Sciatic nerve (tissue), 2 donors: ENCODE measurements at places on chromosomes 4 and X.
A peak's percentile ranks its signal among the peaks of the same experiment; 100 is the strongest.

DNA sequence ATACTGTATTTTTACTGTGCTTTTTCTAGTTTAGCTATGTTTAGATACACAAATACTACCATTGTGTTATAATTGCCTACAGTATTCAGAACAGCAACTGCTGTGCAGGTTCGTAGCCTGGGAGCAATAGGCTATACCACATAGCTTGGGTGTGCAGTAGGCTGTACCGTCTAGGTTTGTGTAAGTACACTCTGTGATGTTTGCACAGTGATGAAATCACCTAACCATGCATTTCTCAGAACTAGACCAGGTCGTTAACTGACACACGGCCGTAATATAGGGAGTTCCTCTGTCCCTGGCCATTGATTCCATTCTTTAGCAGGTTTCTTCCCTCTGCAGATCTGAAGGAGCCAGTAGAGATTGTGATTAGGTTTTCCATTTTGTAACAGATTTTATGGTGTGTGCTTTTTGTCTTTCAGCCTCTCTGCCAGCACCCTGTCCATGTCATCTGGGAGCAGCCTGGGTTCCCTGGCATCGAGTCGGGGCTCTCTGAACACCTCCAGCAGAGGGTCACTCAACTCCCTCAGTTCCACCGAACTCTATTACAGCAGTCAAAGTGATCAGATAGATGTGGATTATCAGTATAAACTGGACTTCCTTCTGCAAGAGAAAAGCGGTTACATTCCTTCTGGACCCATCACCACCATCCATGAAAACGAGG, 59.5 kb downstream of the CLDN22 start:
- DNase-seq = no peak

GRCh38 chrX:65671966-65672365, 4.5 kb downstream of the MSN start:
- DNase-seq = no peak

- DNase-seq = no peak
Measured at GRCh38 chr4:24143741-24144140, 253.9 kb upstream of the PPARGC1A start.

GRCh38 chrX:63758011-63758410, 27.0 kb downstream of the ARHGEF9 start:
- no peak for DNase-seq

GRCh38 chr4:86840858-86841257, 8.3 kb downstream of the SLC10A6 start:
- no peak for DNase-seq

GRCh38 chr4:183960046-183960420, 54.9 kb downstream of the STOX2 start:
- DNase-seq = peak; percentile 75

- no peak for DNase-seq
Measured at GRCh38 chr4:8867624-8868320, 3.9 kb downstream of the HMX1 start.

DNA sequence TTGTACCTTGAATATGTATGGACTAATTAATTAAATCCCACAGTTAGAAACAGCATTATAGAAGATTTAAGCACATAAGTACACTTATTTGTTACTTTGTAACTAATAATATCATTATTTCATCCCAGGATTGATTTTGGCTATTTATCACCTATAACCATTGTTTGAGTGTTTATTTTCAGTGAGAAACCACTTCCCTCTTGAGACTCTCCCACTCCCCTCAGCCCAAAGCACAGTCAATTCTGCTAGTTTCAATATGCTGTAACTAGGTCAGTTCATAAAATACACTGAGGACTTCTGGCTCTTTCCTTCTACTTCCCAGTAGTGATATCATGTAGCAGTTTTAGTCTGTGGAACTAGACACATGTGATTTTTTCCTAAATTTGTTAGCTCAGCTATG, 16.3 kb downstream of the OFD1 start:
- no peak for DNase-seq

DNA sequence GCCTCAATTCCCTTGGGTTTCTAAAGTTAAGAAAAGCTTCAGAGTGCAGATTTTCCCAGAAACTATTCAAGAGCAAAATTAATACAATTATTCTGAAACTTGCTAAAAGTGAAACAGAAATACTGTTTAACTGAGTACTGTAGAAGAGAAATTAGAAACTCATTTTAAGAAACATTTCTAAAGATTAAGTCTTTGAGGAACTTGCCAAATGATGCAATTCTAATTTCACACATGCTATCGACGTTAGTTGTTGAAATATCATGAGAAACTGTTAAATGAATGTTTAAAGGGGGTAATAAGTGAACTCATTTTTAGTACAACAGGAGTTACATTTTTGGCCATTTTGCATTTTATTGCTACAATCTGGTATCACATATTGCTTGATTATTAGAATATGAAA, 125.3 kb upstream of the MAOA start:
- DNase-seq = no peak

GRCh38 chr4:188976644-188977115, 837.4 kb downstream of the TRIML1 start:
- DNase-seq = no peak

GRCh38 chrX:56763556-56764152, 34.6 kb downstream of the NBDY start:
- peak; percentile 90 for DNase-seq

DNA sequence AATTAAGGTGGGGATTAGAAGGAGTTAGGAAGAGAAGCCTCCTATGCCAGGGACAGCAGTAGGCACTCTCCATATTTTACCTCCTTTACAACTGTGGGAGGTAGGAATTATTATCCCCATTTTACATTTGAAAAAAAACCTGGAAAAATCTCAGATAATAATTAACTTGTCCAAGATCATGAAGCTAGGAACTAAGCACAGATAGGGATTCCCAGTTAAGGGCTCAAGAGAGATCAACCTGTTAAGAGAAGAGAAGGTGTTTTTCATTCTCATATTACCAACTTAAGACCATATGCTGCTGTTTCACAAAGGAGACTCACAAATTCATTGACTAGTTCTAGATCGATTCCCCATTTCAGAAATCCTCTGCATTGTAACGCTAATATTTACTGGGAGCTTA, 16.1 kb upstream of the FAM47E start:
- DNase-seq = no peak

DNA sequence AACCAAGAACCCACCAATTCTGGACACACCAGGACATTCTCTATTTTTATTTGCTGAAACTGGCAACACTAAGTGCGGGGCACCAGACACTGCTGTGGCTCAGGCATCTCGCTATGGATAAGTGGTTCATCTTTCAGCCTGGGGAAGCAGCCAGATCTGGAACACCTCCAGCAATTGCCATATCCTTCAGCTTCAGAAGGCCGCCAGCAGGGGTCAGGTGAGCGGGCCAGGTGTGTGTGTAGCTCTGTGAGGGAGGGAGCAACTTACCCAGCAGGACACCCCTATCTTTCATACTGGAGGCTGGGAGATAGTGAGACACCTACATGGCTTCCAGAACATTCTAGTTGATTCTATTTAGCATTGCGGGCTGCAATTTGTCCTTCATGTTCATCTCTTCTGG, 57.0 kb upstream of the GBA3 start:
- DNase-seq = no peak

- DNase-seq = no peak
Measured at GRCh38 chrX:38061335-38061734, 55.0 kb downstream of the SYTL5 start.

DNA sequence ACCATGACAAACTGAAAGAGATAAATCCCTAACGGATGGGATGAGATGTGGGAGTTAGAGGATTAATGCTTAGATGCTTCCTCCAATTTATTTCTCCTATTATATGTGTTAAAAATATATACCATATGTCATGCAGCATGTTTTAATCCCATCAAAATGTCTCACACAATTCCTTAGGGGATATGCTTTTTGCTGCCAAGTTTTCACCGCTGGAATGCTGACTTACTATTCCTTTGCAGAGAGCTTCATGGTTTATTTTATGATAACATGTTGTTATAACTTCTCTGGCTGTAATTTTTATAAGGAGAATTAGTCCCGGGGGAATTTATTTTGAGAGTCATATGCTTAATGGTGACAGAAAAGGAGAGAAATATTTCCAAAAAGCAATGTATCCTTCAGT, 670.3 kb downstream of the IL1RAPL1 start:
- no peak for DNase-seq
